Stimulated activated naive CD8-positive, alpha-beta T cell treated with anti-CD3 and anti-CD28 coated beads, Interleukin-15, Interleukin-2, amounts not matched to agents 100 U/mL and 50 U/mL, for 24 hours (primary cell): ENCODE measurements at places on chromosomes 13 and 19.

- DNase-seq: peak; percentile 45
These were observed 1.0 kb downstream of the AMH start for GRCh38 chr19:2249880-2250765.

GRCh38 chr19:38735257-38735686 lies 9.0 kb downstream of the CAPN12 start:
- peak; percentile 34 for DNase-seq

DNA sequence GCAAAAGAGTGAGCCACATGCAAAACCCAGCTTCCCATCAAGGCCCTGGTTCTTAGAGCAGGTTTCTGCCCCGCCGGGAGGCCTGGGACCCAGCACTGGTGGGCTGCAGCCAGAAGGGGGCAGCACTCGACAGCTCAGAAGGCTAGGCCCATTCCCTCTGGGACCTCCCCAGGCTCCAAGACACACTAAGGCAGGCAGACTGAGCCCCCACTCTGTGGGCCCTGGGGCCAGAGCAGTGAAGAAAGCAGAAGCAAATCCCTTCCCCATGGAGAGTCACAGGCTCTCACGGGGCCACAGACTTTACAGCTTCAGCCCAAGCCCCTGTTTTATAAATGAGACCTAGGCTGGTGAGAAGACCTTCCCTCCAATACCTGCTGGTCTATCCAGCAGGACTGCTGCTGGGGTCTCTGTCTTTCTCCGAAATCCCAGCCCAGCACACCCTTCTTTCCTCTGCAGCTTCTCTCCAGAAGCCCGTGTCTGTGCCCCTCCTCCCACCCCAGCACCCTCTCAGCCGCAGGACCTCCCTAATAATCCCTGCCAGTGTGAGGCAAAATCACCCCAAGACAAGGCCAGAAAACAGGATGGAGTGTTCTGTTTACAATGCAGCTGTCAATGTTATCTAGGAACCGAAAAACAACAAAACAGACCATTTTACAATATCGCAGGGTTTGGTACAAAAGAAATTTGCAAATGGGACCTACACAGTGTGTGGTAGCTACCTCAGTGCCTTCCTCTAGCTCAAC lies 109.3 kb downstream of the ABCC4 start:
- DNase-seq: peak; percentile 82

GRCh38 chr13:64798422-64798821 lies 2431.7 kb downstream of the PCDH9 start:
- DNase-seq: no peak

DNA sequence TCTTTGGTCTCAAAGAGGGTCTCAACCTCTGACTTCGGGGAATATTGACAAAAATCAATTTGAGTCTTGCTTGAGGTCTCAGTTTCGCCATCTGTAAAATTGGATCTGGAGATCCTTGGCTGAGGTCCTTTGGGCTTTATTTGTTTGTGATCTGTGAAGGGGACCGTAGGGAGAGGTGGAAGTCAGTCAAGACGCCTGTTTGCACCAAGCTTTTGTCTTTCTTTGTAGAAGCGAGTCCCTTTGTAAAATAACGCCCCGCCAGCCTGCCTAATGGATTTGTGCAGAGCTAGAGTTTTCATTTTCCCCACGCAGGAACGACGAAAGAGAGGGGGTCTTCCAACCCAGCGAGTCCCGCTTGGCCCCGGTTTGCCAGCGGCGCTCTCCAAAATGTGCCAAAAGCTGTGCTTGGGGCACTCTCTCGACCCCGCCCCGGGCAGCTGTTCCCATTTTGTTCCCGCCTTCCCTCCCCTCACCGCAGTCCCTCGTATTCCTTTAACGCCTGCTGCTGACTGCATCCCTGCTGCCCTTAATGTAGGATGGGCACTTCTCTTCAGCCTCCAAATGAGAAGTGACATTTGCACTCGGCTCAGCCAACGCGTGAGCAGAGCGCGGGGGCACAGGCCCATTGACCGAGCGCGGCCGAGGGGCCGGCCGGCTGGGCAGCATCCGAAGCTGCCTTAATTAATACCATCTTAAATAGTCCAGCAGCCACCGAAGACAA lies 13.0 kb downstream of the ZIC5 start:
- no peak for DNase-seq
